ENCODE measurements at places on chromosomes 6 and 20. TPM values are rescaled to one million over a fixed set of nuclear protein-coding genes. Genes with fewer than 3 reads are reported as not detected.
A peak's percentile ranks its signal among the peaks of the same experiment; 100 is the strongest.

DNA sequence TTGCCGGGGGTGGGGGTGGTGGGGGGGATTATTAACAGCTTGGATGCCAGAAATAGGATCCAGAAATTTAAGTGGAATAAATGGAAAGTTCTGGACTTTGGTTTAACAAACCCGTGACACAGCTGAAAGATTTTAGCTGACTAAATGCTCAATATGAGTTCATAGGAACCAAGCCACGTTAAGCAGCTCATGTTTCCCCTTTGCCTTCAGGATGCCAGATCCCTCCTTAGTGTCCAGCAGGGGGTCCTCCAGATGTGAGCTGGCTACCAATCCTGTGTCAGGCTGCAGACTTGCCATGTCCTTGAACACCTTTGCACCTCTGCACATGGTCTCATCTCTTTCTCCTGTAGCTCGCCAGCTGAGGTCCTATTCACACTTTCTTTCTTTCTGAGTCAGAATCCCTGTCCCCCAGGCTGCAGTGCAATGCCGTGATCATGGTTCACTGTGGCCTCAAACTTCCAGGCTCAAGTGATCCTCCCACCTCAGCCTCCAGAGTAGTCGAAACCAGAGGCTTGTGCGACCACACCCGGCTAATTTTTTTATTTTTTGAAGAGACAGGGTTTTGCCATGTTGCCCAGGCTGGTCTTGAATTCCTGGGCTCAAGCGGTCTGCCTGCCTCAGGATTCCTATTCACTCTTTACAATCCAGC, 133.3 kb upstream of the ARMC2 start:
- H3K27ac ChIP-seq = no peak overlapping the region
- no peaks in the 10 kb centered on the region for H3K36me3 ChIP-seq
- no peak overlapping the region for H3K4me3 ChIP-seq
- DNase-seq = no peak

DNA sequence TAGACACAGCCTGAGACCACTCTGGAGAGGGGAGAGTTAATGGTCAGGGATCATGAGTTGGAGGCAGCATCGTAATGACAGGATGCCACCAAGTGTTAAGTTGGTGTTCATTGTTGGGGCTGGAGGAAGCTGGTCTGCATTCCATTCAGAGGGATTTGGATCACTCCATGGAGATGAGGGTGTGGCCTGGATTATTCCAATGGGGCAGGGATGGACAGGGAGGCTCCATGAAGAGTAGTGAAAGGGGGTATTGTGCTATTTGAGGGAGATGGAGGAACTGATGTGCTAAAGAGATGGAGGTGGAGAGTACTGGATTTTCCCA, 1.1 kb downstream of the SAPCD1 start:
- no peaks in the 10 kb centered on the region for H3K27me3 ChIP-seq
- H3K4me3 ChIP-seq = no peak overlapping the region
- H3K4me1 ChIP-seq = peaks cover 6% of the 10 kb centered on the region

DNA sequence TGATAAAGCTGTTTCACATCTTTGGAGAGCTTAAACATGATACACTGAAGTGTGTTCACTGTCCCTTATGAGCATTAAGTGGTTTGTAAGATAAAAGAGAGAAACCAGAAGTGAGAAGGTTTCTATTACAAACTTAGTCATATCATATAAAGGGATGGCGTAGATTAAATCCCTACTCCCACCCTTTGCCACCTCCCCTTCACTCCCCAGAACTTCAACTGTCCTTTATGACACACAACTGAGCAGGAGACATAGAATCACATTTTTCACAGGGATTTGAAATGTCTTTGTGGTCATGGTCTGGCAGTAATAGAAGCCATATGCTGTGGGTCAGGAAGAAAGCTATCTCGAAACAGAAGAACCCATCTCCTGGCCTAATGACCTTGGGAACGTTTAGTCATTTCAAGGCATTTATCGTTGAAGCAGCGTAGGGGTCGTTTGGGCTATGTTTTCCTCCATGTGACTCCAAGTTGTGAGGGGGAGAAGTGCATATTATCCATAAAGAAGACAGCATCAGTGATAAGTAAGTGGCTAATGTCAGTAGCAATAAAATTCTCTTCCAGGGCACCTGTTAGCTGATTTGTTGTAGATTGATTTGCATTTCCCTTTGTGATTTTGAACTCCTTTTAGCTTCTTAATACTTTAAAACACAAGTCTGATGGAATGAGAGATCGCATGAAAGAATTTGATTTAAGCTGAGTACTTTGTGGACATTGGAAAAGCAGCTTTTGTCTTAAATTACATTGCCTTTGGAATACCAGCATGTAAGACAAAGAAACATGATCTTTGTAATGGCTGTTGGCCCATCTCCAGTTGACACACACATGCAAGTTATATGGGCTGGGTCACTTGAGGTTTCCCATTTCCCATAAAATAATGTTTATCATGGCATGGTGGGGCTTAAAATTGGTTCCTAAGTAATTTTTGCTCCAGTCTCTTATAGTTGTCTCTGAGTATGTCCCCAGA, 501.5 kb upstream of the FLRT3 start:
- H3K4me3 ChIP-seq = no peak overlapping the region
- no peaks in the 10 kb centered on the region for H3K36me3 ChIP-seq
- H3K27me3 ChIP-seq = no peaks in the 10 kb centered on the region
- H3K4me1 ChIP-seq = no peaks in the 10 kb centered on the region

GRCh38 chr6:22556266-22556665, 13.1 kb upstream of the HDGFL1 start:
- no peak overlapping the region for H3K27ac ChIP-seq
- DNase-seq = no peak
- H3K4me1 ChIP-seq = no peaks in the 10 kb centered on the region
- no peaks in the 10 kb centered on the region for H3K36me3 ChIP-seq
- no peak overlapping the region for H3K4me3 ChIP-seq

GRCh38 chr20:15162079-15162647, 824.8 kb upstream of the FLRT3 start:
- no peak for DNase-seq
- no peaks in the 10 kb centered on the region for H3K27me3 ChIP-seq
- no peaks in the 10 kb centered on the region for H3K36me3 ChIP-seq

The DEFB126 gene
- total RNA-seq = not detected

- no peak overlapping the region for H3K27ac ChIP-seq
- DNase-seq = no peak
- H3K36me3 ChIP-seq = no peaks in the 10 kb centered on the region
- no peaks in the 10 kb centered on the region for H3K4me1 ChIP-seq
- H3K4me3 ChIP-seq = no peak overlapping the region
These were observed 317.6 kb downstream of the HDGFL1 start for GRCh38 chr6:22886650-22887581.

The PRSS35 gene
- not detected for total RNA-seq

DNA sequence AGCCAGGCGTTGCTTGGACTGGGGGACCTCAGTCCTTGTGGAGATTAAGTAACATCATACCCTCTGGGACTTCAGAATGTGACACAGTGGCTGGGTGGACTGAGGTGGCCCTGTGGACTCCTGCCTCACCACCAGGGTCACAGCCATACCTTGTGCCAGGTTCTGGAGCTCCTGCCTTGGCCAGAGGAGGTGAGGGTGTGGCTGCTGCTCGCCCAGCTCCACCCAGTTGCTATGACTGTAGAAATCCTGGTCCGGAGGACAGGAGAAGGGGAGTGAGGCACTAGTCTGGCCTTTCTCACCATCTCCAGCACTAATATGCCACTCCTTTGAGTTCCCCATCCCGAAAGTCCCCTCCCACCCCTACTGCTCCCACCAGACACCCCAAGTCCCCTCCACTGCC, 1.9 kb downstream of the VWA7 start:
- no peak for DNase-seq
- H3K4me3 ChIP-seq = no peak overlapping the region
- no peaks in the 10 kb centered on the region for H3K27me3 ChIP-seq
- H3K36me3 ChIP-seq = peaks cover 11% of the 10 kb centered on the region
- H3K27ac ChIP-seq = peak overlapping the region; percentile 74
- H3K4me1 ChIP-seq = peaks cover 31% of the 10 kb centered on the region

The SPATS1 gene
- total RNA-seq = not detected

GRCh38 chr20:40655451-40655850, 33.6 kb downstream of the MAFB start:
- no peak for DNase-seq
- H3K4me1 ChIP-seq = no peaks in the 10 kb centered on the region
- no peaks in the 10 kb centered on the region for H3K36me3 ChIP-seq
- H3K27me3 ChIP-seq = peaks cover 2% of the 10 kb centered on the region
- H3K27ac ChIP-seq = no peak overlapping the region

GRCh38 chr6:154511791-154512190, 1.3 kb upstream of the CNKSR3 start:
- no peak overlapping the region for H3K27ac ChIP-seq
- peaks cover 46% of the 10 kb centered on the region for H3K27me3 ChIP-seq
- peak overlapping the region; percentile 52 for H3K4me3 ChIP-seq
- DNase-seq = no peak
- no peaks in the 10 kb centered on the region for H3K36me3 ChIP-seq
- peaks cover 5% of the 10 kb centered on the region for H3K4me1 ChIP-seq

The HSPA1L gene
- total RNA-seq = 2.2 TPM

DNA sequence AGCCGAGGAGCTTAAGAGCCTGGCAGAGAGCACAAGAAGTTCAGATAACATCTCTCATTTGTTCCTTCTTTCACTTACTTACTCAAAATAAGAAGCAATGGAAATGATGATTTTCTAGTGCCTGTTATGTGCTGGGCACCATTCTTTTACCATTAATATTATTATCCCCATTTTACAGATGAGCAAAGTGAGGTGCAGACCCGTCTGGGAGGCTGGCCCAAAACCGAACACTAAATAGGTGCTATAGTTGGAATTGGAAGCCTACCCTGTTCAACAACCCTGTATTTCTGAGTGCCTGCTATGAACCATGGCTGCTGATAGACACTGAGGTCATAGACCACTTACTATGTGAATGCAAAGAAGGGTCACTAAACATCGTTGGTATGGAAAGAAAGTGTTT, 25.0 kb upstream of the MTRF1L start:
- H3K4me3 ChIP-seq = no peak overlapping the region
- H3K27me3 ChIP-seq = peaks cover 45% of the 10 kb centered on the region
- peaks cover 7% of the 10 kb centered on the region for H3K4me1 ChIP-seq
- no peak for DNase-seq
- no peaks in the 10 kb centered on the region for H3K36me3 ChIP-seq
- H3K27ac ChIP-seq = no peak overlapping the region

DNA sequence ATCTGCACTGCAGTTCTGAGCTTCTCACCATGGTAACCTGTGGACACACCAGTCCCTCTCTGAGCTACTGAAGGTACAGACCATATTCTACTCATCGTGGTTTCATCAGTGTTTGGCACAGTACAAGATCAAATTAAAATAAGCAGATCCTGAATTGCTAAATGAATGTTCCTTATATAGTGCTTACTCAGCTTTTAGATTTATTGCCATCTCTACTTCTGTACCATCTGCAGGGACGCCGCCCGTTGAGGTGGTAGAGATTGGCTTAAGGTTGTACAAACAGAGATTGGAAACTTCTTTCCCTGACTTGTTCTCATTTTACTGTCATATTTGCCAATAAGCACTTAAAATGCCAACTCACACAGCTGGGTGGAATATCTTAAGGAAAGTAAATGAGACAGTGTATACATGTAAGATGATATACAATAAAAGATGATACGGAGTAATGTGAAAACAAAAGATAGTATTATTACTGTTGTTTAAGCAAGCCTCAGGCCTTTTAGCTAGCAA, 223.4 kb upstream of the FOXQ1 start:
- no peaks in the 10 kb centered on the region for H3K27me3 ChIP-seq
- H3K4me3 ChIP-seq = no peak overlapping the region
- no peaks in the 10 kb centered on the region for H3K36me3 ChIP-seq
- no peaks in the 10 kb centered on the region for H3K4me1 ChIP-seq
- H3K27ac ChIP-seq = no peak overlapping the region

DNA sequence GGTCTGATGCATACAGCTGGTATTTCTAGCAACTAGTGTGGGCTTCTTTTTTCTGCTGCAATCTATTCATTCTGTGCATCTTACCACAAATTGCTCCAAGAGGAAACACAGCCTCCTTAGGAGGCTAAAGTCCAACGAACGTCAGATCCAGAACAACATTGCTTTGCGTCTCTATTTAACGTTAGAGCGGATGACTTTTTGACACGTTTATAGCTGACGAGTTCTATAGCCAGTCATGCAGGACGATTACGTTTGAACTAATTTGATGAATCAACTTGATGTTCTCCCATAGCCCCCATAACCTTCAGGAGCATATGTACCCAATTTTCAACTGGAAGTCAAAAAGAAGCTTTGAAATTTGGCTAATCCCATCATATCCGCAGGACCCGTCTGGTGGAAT, 59.9 kb downstream of the TSHZ2 start:
- peaks cover 67% of the 10 kb centered on the region for H3K4me1 ChIP-seq
- no peaks in the 10 kb centered on the region for H3K27me3 ChIP-seq
- no peak for DNase-seq
- no peak overlapping the region for H3K27ac ChIP-seq
- no peak overlapping the region for H3K4me3 ChIP-seq

The ADGB gene
- not detected for total RNA-seq

DNA sequence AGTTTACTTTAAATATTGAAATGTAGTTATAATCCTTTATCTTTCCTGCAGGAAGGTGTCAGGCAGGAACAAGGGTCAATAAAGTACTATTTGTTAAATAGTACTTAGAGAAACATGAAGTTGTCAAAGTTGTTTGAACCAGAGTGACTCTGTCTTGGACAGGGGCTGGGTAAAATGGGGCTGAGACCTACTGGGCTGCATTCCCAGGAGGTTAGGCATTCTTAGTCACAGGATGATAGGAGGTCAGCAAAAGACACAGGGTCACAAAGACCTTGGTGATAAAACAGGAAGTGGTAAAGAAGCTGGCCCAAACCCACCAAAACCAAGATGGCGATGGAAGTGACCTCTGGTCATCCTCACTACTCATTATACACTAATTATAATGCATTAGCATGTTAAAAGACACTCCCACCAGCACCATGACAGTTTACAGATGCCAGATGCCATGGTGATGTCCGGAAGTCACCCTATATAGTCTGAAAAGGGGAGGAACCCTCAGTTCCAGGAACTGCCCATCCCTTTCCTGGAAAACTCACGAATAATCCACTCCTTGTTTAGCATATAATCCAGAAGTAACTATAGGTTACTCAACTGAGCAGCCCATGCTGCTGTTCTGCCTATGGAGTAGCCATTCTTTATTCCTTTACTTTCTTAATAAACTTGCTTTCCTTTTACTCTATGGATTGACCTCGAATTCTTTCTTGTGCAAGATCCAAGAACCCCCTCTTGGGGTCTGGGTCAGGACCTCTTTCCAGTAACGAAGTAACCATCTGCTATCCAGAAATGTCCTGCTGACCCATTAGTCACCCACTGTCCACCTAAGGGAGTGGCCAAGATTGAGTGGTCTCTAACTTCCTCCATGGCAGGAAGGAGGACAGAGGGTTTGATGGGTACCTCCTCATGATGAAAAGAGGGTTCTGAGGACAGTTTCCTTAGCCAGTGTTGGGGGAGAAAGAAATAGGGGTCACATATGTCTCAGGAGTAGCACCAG, 19.6 kb downstream of the SLC22A2 start:
- no peak for DNase-seq
- no peaks in the 10 kb centered on the region for H3K27me3 ChIP-seq
- no peak overlapping the region for H3K4me3 ChIP-seq
- no peak overlapping the region for H3K27ac ChIP-seq
- no peaks in the 10 kb centered on the region for H3K4me1 ChIP-seq

GRCh38 chr20:4022386-4023286, 7.3 kb upstream of the RNF24 start:
- DNase-seq = no peak
- H3K4me1 ChIP-seq = peaks cover 13% of the 10 kb centered on the region
- H3K36me3 ChIP-seq = no peaks in the 10 kb centered on the region
- no peak overlapping the region for H3K27ac ChIP-seq

All from activated T-helper 1 cell treated with anti-CD3 and anti-CD28 coated beads, Interleukin-12 subunit alpha, Interleukin-12 subunit beta, Interleukin-2, Interleukin-4 antibody, amounts not matched to agents 30 ng/mL and 10 ng/mL and 1 ng/mL, durations not matched to agents 14 hours and 24 hours and 36 hours (primary cell).